SK-N-SH (cell line): ENCODE measurements at places on chromosomes 3 and 15. TPM values are rescaled to one million over a fixed set of nuclear protein-coding genes. Genes with fewer than 3 reads are reported as not detected.

- no peak overlapping the region for H3K27ac ChIP-seq
- H3K27me3 ChIP-seq = no peaks in the 10 kb centered on the region
- peak; percentile 78 for DNase-seq
- no peaks in the 10 kb centered on the region for H3K36me3 ChIP-seq
- no peak overlapping the region for H3K4me3 ChIP-seq
Measured at GRCh38 chr15:31365655-31366127, 39.1 kb downstream of the KLF13 start.

GRCh38 chr3:20539666-20540065 lies 353.7 kb upstream of the SGO1 start:
- no peak overlapping the region for H3K27ac ChIP-seq
- H3K4me1 ChIP-seq = peaks cover 9% of the 10 kb centered on the region
- no peak for DNase-seq
- H3K4me3 ChIP-seq = no peak overlapping the region
- H3K36me3 ChIP-seq = no peaks in the 10 kb centered on the region
- no peaks in the 10 kb centered on the region for H3K27me3 ChIP-seq

DNA sequence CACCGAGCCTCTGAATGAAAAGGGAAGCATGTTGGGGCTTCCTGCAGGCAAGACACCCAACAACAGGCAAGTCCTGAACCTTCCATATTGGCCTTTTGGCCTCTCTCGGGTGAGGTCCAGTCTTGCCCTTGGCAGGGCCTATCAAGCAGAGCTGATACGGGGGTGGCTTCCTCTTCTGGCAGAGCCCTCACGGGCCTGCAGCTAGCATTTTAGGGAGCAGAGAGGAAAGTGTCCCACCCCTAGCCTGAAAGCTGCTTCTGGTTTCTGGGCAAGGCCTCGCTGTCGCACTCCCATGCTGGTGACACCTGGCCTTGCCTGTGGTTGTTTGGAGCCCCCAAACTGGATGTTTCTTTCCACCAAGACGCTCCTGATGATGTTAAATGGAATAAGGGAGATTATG lies 31.8 kb upstream of the CTSH start:
- H3K4me1 ChIP-seq = no peaks in the 10 kb centered on the region
- H3K27ac ChIP-seq = no peak overlapping the region
- H3K4me3 ChIP-seq = no peak overlapping the region
- DNase-seq = no peak
- no peaks in the 10 kb centered on the region for H3K36me3 ChIP-seq

- no peaks in the 10 kb centered on the region for H3K27me3 ChIP-seq
- no peak overlapping the region for H3K27ac ChIP-seq
- no peaks in the 10 kb centered on the region for H3K36me3 ChIP-seq
- H3K4me3 ChIP-seq = no peak overlapping the region
- DNase-seq = no peak
- H3K4me1 ChIP-seq = no peaks in the 10 kb centered on the region
Measured at GRCh38 chr3:16788440-16789056, 96.2 kb upstream of the PLCL2 start.

DNA sequence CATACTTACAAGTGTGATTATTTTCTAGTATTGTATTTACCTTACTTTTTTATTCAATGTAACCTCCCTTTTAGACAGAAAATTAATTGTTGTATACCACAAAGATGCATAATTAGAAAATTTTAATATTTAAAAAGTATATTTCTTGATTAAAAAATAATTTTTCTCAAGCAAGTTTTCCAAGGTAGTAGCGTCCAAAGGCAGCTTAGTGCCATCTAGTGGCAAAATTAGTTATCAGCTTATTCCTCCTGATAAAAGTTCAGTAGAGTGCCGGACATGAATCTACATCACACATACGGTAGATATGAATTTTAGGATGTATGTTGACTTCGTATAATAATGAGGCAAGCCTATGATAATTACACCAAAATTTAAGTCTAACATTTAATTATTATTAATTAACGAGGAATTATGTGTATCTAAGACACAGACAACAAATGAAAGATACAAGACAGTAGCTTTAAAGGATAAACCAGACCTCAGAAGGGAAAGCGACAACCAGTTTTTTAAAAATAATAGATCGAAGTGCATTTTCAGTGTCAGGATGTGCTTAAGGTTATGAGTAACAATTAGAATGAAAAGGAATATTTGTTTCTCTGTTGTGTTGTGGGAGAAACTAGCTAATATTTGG lies 405.9 kb downstream of the ROBO1 start:
- H3K27ac ChIP-seq = no peak overlapping the region
- H3K4me1 ChIP-seq = no peaks in the 10 kb centered on the region; the same call in 1 of the 2 replicates
- H3K27me3 ChIP-seq = no peaks in the 10 kb centered on the region
- H3K36me3 ChIP-seq = no peaks in the 10 kb centered on the region
- DNase-seq = peak; percentile 36

DNA sequence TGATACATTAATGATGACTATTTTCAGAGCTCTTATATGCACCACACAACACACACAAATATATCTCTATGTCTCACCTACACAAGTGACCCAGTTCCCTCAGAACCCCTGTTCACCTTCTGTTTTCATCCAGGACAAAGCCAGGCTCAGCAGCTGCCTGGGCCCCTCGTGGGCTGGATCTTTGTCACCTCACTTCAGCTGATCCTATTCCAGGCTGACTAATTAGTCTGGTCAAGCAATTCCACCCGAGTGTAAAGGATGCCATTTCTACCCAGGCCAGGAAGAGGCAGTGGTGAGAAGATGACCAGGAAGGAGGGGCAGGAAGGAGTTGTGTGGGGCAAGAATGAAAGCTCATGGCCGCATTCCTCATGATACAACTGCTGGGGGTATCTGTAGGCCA lies 62.3 kb downstream of the DHX30 start:
- H3K36me3 ChIP-seq = peaks cover 38% of the 10 kb centered on the region
- H3K27ac ChIP-seq = no peak overlapping the region
- H3K4me3 ChIP-seq = no peak overlapping the region
- H3K27me3 ChIP-seq = no peaks in the 10 kb centered on the region

DNA sequence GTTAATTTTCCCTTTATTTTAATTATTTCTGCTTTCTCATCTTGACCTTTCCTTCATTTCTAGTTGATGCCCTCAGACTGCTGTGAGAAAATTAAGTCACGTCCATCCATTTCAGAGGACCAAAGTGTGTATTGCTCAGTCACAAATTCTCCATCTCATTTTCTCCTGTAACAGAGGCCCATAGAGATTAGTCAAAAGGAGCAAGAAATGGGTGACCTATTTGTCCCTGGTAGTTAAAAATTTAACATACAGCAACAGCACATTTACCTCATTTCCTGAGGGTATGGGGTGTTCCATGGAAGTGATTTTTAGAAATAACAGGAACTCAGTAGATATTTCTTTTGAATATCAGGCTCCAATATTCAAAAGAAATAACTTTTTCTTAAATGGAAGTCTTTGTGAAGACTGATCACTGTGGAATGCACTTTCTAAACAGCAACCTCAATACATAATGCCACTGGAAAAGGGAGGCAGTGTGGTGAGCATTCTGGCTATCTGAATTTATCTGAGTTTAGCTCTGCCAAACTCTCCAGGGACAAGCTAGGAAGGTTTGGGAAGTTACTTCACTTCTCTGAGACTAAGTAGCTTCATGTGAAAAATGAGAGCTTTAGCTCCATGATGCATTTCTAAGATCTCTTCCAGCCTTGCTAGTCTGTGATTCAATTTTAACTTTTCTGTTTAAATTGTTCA lies 808.2 kb downstream of the SQOR start:
- no peaks in the 10 kb centered on the region for H3K27me3 ChIP-seq
- DNase-seq = no peak
- no peak overlapping the region for H3K4me3 ChIP-seq
- H3K4me1 ChIP-seq = peaks cover 3% of the 10 kb centered on the region; the same call in 1 of the 2 replicates
- H3K27ac ChIP-seq = no peak overlapping the region

- no peak overlapping the region for H3K27ac ChIP-seq
- DNase-seq = no peak
- no peaks in the 10 kb centered on the region for H3K4me1 ChIP-seq
- H3K27me3 ChIP-seq = no peaks in the 10 kb centered on the region
Measured at GRCh38 chr3:147934451-147935180, 525.5 kb downstream of the ZIC1 start.

GRCh38 chr15:57284535-57284934 lies 91.8 kb upstream of the CGNL1 start:
- H3K36me3 ChIP-seq = peaks cover 68% of the 10 kb centered on the region
- no peak overlapping the region for H3K27ac ChIP-seq
- no peak overlapping the region for H3K4me3 ChIP-seq
- H3K4me1 ChIP-seq = no peaks in the 10 kb centered on the region
- no peaks in the 10 kb centered on the region for H3K27me3 ChIP-seq
- DNase-seq = no peak

GRCh38 chr3:112651071-112651470 lies 10.1 kb upstream of the CCDC80 start:
- no peaks in the 10 kb centered on the region for H3K27me3 ChIP-seq
- DNase-seq = no peak
- no peak overlapping the region for H3K4me3 ChIP-seq
- no peaks in the 10 kb centered on the region for H3K36me3 ChIP-seq
- peaks cover 61% of the 10 kb centered on the region for H3K4me1 ChIP-seq
- no peak overlapping the region; the same call in 1 of the 2 replicates for H3K27ac ChIP-seq

DNA sequence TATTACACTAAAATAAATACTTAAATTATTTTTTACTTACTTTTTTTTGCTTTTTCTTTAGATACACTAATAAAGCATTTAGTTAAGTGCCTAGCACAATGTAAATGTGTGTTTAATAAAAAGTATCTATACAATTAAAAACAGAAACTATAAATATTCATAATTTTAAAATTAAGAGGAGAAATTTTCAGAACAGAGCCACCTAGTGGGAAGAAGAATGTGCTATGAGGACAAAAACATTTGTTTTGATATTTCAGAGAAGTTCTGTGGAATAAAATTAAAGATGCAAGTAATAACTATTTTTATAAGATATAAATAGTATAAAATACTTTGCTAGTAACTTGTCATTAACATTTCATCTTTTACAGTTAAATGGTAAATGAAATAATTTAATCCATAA lies 33.6 kb upstream of the PLSCR5 start:
- no peaks in the 10 kb centered on the region for H3K36me3 ChIP-seq
- no peaks in the 10 kb centered on the region for H3K4me1 ChIP-seq
- no peak for DNase-seq
- H3K27me3 ChIP-seq = no peaks in the 10 kb centered on the region; the same call in 1 of the 2 replicates

GRCh38 chr3:194080913-194081800 lies 54.8 kb upstream of the HES1 start:
- H3K27ac ChIP-seq = no peak overlapping the region
- H3K27me3 ChIP-seq = peaks cover 59% of the 10 kb centered on the region
- H3K4me3 ChIP-seq = no peak overlapping the region
- no peaks in the 10 kb centered on the region for H3K36me3 ChIP-seq
- DNase-seq = no peak
- no peaks in the 10 kb centered on the region for H3K4me1 ChIP-seq

DNA sequence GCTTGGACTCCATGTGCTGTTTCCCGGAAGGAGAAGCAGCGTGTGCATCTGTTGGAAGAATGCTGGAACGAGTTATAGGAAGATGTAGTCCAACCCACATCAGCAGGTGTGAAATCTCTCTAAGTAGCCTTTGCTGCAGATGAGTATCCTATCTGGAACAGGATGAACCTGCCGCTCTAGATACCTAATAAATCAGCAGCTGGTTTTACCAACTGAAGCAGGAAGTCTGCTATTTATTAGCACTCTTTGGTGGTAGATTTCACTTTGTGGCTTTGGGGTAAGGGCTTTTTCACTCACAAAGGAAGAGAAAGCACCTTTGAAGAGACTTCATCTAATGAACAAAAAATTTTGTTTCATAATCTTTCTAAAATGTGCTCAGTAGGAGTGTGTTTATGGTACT lies 66.4 kb downstream of the DCUN1D1 start:
- H3K36me3 ChIP-seq = peaks cover 26% of the 10 kb centered on the region
- H3K4me1 ChIP-seq = peaks cover 4% of the 10 kb centered on the region
- H3K4me3 ChIP-seq = no peak overlapping the region

DNA sequence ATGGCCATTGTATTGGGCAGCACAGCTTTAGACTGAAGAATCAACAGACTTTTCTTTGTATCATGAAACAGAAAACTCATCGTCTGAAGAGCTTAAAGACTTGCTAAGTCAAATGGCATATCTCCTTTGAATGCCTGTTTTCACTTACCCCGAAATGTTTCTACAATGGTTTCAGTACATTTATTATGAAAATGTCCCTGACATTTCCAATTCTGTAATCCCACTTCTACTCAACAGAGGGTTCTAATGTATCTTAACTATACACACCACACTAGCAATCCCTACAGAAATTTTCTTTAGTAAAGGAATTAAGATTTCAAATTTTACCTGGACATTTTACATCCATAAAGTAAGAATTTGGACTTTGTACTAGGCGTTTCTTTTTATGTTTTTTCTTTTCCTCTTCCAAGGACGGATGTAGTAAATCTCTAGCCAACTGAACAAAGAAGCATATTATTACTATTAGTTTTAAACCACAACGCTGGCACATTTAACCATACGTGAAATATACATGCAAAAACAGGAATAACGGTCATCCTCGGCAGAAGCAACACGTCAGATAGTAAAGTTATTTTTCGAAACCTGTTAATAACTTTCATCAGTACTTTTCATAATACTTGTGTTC lies 1.1 kb downstream of the RPS27L start:
- 0 out of 2 replicates have a peak, but pooled peaks cover 8% of the 10 kb centered on the region for H3K4me1 ChIP-seq
- H3K27me3 ChIP-seq = no peaks in the 10 kb centered on the region
- peak overlapping the region; percentile 75 for H3K4me3 ChIP-seq
- peak; percentile 34 for DNase-seq

DNA sequence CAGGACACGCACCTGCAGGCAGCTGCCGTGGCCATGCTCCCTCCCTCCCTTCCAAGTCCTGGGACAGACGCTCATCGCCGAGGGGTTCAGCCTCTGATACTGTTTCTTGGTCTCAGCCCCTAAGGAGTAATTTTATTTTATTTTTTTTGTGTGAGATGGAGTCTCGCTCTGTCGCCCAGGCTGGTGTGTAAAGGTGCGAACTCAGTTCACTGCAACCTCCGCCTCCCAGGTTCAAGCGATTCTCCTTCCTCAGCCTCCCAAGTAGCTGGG lies 53.7 kb downstream of the ADAMTS7 start:
- peaks cover 82% of the 10 kb centered on the region for H3K4me1 ChIP-seq
- no peak overlapping the region for H3K27ac ChIP-seq

GRCh38 chr3:50484722-50485121 lies 18.7 kb downstream of the CACNA2D2 start:
- H3K36me3 ChIP-seq = no peaks in the 10 kb centered on the region
- no peak for DNase-seq
- H3K4me1 ChIP-seq = peaks cover 61% of the 10 kb centered on the region; the same call in 1 of the 2 replicates
- no peak overlapping the region for H3K4me3 ChIP-seq

DNA sequence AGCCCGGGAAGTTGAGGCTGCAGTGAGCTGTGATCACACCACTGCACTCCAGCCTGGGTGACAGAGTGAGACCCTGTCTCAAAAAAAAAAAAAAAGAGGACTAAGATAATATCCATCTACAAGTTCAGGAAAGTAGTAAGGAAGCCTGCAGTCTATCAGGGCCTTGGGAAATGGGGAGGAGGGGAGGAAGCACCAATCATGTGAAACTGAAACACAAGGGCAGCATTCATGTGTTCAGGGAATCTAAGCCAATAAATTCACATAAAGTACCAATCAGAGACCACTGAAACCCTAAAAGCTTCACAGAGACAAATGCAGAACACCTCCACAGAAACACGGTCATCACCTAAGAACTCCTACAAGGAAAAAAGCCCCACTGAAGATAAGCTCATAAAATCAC lies 22.9 kb upstream of the HHATL start:
- peaks cover 4% of the 10 kb centered on the region; the same call in 1 of the 2 replicates for H3K27me3 ChIP-seq
- H3K27ac ChIP-seq = no peak overlapping the region
- no peaks in the 10 kb centered on the region for H3K4me1 ChIP-seq
- no peak for DNase-seq

- H3K4me1 ChIP-seq = peaks cover 6% of the 10 kb centered on the region; the same call in 1 of the 2 replicates
- H3K27ac ChIP-seq = no peak overlapping the region
Measured at GRCh38 chr15:47715402-47715801, 1.9 kb upstream of the SEMA6D start.

Gene SUSD5
- polyA plus RNA-seq = 0.97 and 1.2 TPM in 2 replicates

Gene CPNE4
- not detected in 2 replicates for polyA plus RNA-seq

Gene KLF15
- 0.28 and 0.39 TPM in 2 replicates for polyA plus RNA-seq

Gene SNX4
- polyA plus RNA-seq = 5.1 and 7.6 TPM in 2 replicates

Gene ACAD11
- polyA plus RNA-seq = 16.3 and 29.2 TPM in 2 replicates

Gene CAND2
- 1.5 TPM in 2 replicates for polyA plus RNA-seq

Gene ATP13A5
- not detected in 2 replicates for polyA plus RNA-seq

Gene CGNL1
- polyA plus RNA-seq = 0.23 and 0.24 TPM in 2 replicates
